ENCODE measurements at places on chromosomes 7 and 10.

DNA sequence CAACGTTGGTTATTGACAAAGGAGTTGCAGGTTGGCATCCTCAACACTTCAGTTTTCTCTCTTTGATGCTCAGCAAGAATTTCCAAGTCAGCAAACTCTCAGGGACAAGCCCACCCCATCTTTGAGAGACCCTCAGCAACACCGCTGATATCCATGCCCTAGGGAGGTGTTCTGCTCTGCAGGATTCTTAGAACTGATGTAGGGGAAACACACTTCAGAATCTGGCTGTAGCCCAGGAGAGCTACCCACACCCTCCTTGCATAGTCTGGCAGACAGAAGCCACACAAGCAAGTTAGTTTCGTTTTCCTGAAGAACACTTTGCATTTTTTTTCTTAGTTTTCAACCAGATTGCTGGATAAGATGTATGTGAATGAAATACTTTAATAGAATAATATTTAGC lies 822 bp downstream of the SAMD9L start:
- DNase-seq: no peak

DNA sequence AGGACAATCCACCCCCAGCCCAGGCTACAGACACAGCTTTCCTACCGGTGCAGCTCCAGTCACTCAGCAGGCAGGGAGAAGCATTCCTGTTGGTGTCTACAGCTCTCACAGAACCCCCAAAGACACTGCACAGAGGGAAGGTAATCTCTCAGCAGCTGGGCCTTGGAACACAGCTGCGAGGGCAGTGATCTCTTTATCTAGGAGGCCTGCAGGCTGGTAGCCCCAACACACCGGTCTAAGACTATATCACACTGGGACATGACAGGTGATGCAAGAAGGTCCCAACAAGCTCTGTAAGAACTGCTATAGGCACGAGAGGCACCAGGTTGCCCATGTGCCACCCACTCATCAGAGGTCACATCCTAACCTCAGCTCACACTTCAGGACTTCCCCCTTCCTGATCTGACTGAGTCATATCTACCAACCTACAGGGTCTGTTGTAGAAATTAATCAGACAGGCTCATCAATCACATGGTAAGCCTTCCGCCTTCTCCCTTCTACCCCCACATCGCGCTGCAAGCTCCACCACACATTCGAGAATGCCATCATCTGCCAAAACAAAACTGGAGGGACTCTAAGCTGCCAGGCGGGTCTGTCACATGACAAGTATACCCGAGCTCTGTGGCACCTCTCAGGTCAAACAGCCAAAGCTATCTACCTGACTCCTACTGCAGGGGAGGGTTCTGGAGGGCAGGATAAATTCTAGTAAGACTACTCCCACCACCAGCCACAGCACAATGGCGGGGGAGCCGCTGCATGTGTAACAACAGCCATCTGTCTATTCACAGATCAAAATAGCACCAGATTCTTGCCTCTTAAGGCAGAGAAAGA lies 26.1 kb downstream of the FAM53B start:
- DNase-seq: no peak

GRCh38 chr10:114110174-114110972 lies 63.6 kb downstream of the CCDC186 start:
- DNase-seq: peak; percentile 38

- DNase-seq: no peak
Observed at GRCh38 chr7:50411332-50411731, 38.8 kb downstream of the FIGNL1 start.

DNA sequence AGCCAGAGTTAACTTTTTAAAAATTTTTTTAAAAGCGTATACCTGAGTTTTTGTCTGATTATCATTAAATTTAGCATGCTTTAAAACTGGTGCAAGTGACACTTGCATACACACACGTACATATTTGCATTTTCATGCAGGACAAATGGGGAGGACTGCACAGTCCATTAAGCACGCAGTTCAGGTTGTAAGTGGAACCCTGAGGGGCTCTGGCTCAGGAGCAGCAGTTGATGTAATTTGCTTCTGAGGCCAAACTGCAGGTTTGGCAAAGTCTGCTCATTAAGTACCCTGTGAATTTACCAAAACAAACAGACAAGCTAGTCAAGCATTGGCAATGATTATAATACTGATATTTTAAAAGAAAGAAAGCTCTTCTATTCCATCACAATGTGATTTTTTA lies 215.8 kb upstream of the PFKP start:
- no peak for DNase-seq

- no peak for DNase-seq
Observed at GRCh38 chr7:123601530-123601929, at the start of gene ASB15. Gene ASB15 (plus strand): TSS chr7:123601821. CDS start chr7:123614503, 12,682 bp downstream.
